Stimulated activated CD4-positive, alpha-beta T cell treated with anti-CD3 and anti-CD28 coated beads, Interleukin-1b, Interleukin-23, amount 100 ng/mL, for 1 hour (primary cell): ENCODE measurements at places on chromosomes 4 and X.

DNA sequence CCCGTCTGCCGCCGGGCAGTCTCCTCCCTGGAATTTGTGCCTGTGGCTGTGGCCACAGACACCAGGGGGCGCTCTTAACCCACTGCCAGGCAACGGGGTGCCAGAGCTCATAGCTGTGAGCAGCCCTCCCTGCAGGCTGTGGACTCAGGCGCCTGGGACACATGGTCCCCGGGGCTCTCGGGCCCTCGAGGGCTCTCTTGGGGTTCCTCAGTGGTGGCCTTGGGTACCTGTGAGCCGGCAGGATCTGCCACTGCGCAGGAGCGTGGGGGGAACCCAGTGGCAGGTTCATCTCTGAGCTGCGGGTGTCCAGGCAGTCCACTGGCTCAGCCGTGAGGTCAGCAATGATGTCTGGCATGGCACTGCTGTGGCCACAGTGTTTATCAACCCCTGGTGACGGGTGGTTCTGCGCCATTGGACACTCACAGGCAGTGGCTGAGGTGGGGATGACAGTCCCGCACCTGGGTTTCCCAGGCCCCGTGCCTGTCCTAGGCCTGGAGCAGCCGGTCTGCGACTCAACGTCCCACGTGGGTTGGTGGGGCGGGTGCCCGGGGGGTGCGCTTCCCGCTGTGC is 37.2 kb downstream of the PCGF3 start:
- peak; percentile 71 for DNase-seq

DNA sequence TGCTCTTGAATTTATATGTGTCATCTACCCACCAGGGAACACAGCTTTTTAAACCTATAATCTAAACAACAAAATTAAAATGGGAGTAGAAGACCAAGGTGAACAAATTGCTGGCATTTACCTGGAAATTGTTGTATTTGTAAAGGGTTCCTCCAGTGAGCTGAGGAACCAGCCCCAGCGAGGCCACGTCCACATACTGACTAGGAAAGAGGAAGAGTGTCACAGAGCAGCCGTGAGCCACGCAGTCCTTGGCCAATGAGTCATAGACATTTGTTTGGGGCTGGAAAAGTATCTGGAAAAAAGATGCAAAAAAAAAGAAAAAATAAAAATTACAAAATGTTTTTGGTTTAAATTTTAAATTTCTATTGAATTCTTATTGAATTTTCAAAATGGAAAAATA is 58.7 kb downstream of the METTL14 start:
- no peak for DNase-seq

DNA sequence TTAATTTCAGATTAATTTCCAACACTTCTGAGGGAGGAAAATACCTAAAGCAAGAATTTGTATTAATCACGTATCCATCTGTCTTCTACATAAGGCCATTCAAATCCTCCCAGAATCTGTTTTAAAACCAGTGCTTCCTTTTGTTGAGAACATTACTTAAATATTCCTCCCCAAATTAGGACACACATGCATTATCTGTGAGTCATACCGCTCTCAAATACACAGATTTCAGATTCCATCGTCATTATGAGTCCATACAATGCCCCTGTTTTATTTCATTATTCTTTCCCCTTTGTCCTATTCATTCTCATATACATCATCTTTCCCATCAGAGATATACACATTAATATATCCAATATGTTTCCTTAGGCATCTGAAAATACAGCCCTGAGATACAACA is 57.3 kb upstream of the PRSS12 start:
- DNase-seq: no peak

DNA sequence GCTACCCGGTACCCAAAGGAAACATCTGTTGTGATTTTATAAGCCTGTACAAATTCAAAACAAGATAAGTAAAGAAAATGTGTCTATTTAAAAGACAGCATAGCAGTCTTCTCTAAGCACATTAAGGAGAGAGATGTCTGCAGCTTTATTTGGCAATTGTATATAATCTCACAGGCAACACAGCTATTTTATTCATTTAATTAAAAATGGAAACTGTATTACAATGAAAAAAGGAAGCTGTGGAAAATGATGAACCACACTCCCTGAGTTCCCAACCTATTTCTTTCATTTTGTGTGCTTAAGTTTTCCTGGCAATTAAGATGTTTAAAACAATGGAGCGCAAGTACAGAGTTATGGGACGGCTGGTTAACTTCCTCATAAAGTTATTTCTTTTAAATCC is 78.4 kb downstream of the CBLL2 start:
- DNase-seq: no peak

- no peak for DNase-seq
These were observed 17.6 kb upstream of the PRRG1 start for GRCh38 chrX:37331546-37331945.

DNA sequence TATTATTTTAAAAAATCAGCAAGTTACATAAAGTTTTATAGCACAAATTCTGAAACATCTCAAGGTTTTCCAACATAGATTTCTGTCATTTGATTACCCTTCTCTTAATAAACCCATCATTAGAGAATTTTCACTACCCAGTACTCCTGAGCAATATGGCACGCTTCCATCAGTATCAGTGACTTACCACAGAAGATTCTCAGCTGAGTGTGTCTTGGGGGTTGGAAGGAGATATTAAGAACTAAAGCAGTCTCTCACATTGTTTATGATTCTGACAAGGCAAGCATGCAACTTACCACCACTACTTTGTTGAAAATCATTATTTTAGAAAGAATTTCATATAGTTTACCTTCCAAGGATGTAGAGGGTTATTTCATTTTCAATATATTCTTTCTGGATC is 67.7 kb downstream of the INPP4B start:
- DNase-seq: no peak

GRCh38 chrX:130857207-130857606 is 45.8 kb downstream of the ENOX2 start:
- no peak for DNase-seq

GRCh38 chr4:152684007-152684406 is 4.2 kb upstream of the TMEM154 start:
- no peak for DNase-seq

- no peak for DNase-seq
These were observed 61.6 kb upstream of the PRPS1 start for GRCh38 chrX:107566604-107567262.

- no peak for DNase-seq
These were observed 385.2 kb downstream of the BMPR1B start for GRCh38 chr4:95142932-95143331.

- DNase-seq: no peak
These were observed 86.2 kb downstream of the MAMLD1 start for GRCh38 chrX:150449313-150449712.
